ENCODE measurements at places on chromosomes 16 and 17.

GRCh38 chr16:89118361-89119165 is 24.9 kb downstream of the ACSF3 start:
- no peak for DNase-seq

- DNase-seq, result no peak
Observed at GRCh38 chr17:78368854-78369495, 9.1 kb upstream of the SOCS3 start.

- DNase-seq, result no peak
Observed at GRCh38 chr17:69788957-69789356, 286.1 kb upstream of the KCNJ16 start.

DNA sequence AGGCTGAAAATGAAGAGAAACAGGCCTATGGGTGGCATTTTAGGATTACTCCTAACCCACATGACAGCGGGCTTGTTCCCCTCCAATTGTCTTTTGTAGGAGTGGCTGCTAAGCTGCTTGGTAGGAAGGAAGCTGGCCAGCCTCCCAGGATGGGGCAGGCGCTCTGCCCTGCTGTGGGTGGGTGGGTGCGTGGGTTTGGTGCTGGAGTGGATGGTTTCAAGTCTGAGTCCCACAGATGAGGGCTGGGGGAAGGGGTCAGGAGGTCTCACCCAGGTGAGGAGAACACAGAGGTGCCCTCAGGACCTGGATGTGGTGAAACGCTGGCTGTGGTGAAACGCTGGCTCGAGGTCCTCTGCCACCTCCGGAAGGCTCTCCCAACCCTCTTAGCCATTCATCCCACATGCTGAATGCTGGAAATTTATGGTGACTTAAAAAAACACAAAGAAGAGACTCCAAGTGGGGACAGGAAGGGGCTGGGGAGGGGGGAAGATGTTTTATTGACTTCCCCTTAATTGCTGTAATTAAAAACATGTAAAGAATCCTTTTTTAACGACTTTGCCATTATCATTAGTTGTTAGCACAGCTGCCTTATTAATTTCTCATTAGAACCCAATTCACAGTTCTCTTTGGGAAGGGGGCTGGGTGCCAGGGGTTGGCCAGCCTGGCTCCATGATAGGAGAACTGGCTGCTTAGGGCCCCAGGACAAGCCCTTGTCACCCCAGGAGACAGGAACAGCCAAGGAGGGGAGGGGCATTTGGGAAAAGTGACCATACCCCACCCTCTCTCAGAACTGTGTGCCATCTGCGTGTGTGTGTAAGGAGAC is 153.5 kb upstream of the CDC42EP4 start:
- no peak for DNase-seq

Measured in stimulated activated CD4-positive, alpha-beta T cell treated with anti-CD3 and anti-CD28 coated beads, TNF-alpha, amount 100 ng/mL, for 4 hours (primary cell).